ENCODE measurements at places on chromosomes 13 and 19.

GRCh38 chr19:39817888-39818561 is 15.9 kb downstream of the DYRK1B start:
- no peak for DNase-seq

DNA sequence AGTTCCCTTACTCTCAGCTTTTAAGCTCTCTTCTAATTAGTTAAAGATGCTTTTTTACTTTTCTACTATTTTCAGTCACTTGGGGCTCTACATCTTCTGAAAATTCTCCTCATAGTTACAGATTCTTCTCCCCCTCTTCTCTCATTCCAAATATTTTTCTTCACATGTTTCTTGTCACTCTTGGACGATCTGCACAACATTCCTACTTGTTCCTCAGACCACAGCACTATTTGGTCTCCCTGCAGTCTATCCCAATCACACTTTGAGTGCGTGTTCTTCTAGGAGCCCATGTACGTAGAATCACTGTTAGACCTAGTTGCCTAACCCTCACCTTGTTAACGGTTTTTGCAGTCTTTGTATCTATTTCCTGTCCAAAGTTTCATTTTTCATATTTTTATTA is 222.5 kb upstream of the SPRY2 start:
- DNase-seq, result no peak

GRCh38 chr13:42484386-42484785 is 89.6 kb upstream of the TNFSF11 start:
- no peak for DNase-seq

- DNase-seq, result no peak
Measured at GRCh38 chr13:53822136-53822535, 793.5 kb downstream of the OLFM4 start.

DNA sequence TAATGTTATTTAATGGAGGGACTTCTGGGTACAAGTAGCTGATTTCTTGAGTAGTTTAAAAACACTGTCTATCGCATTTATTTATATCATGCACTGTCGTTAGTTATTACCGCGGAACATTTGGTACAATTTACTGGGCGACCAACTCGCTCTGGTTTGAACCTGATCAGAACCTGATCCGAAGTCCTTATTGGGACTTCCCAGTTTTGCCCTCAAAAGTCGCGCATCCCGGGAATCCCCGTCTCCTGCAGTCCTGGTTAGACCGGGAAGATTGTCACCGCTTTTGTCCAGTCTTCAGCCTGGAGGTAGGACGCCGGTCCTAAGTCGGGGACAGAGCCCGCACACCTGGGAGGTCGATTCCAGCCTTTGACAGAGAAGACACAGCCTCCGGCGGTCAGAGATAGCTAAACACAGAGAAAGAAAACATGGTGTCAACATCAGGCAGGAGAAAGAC is 694 bp downstream of the CLN5 start:
- DNase-seq, result no peak

GRCh38 chr19:3632098-3632497 is 5.5 kb upstream of the CACTIN start:
- no peak for DNase-seq

DNA sequence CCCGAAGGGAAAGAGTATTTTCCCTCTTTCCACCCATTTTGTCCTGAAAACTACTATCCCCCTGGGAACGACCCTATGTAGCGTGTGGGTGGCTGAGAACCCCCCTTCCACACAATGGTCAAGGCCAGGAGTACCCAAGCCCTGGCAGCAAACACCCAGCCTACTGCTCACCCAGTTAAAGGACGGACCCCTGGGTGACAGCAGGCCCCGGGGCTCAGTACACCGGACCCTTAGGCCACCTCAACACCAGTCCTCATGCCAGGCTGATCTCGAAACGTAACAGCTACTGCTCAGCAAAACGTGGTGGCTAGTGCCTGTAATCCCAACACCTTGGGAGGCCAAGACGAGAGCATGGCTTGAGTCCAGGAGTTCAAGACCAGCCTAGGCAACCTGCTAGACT is 1.4 kb downstream of the ANKRD27 start:
- no peak for DNase-seq

DNA sequence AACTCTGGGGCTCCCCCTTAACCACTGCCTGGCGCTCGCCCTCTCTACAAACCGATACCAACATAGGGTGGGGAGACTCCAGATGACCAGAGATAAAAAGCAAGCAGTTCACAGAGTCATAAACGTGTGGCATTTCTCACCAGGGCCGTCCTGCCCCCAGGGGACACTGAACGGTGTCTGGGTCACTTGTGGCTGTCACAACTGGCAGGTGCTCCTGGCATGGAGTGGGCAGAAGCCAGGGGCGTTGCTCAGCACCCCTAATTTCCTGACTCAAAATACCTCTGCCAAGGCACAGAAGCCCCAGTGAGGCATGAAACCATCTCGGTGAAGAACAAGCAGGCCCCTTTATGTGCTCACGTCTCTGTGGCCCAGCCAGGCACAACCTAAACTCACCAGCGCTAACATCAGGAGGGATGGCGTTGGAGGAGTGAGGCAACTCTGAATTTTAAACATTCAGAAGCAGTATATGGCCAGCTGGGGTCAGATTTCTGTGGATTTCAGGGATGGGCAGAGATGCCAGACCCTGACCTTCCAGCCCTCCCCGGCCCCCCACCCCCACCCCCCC is 1.8 kb downstream of the PIP5K1C start:
- no peak for DNase-seq

DNA sequence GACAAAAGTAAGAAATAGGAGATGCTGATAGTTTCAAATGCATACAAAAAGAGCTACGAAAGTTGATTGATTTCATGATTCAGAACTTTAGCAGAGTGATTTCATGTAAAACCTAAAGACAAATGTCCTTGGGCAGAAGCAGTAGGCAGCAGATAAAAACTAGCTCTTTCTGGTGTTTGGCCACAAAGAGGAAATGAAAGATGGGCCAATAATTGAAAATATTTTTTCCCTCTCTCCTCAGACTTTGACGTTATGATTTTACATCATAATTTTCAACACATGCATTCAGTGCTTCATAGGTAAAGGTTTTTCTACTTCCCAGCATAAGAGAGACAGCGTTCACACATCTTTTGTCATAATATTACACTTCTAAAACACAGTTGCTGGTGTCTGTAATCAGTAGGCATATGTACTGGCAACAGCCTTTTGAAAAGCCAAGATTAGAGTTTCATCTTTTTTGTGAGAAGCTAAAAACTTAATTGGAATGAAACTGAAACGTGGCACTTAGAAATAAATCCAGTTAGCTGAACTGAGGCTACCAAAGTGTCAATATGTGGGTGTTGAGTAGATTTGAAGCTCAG is 9.3 kb downstream of the SCEL start:
- no peak for DNase-seq

- DNase-seq, result peak; percentile 96
Measured at GRCh38 chr19:21767065-21767800, at the start of gene ZNF100. TSS of gene ZNF100 (minus strand) at chr19:21767579. CDS start at chr19:21767429, 150 bp downstream.

DNA sequence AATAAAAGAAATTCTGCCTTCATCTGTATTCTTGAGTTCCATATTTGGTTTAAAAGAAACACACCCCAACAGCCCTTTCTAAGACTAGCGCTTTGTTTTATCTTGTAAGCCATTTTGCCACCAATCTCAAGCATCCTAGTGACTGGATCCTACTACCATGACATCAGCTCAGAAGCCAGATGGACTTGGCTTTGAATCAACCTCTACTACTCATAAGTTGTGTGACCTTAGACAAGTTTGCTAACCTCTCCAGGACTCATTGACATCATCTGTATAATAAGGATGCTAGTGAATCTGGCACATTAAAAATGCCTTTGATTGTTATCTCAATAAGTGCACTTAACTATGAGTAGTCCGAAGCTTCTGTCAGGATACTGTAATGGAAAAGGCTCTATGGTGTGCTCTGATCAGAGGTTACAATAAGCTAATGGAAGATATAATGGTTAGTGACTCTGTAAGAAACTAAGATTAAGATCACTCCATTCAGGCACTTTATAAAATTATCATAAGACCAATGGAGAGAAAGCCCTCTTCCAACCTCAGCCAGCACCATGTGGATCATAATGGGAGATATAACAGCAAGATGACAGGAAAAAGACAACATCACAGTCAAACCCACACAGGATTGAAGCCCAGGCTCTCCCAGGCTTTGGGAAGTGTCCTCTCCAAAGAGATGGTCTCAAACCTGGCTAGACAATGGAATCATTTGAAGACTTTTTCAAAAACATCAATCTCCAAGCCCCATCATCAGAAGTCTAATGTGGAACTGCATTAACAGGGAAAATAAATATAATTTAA is 180.6 kb upstream of the MIR17HG start:
- DNase-seq, result no peak

- DNase-seq, result no peak
Measured at GRCh38 chr13:97194479-97194878, 27.7 kb upstream of the MBNL2 start.

DNA sequence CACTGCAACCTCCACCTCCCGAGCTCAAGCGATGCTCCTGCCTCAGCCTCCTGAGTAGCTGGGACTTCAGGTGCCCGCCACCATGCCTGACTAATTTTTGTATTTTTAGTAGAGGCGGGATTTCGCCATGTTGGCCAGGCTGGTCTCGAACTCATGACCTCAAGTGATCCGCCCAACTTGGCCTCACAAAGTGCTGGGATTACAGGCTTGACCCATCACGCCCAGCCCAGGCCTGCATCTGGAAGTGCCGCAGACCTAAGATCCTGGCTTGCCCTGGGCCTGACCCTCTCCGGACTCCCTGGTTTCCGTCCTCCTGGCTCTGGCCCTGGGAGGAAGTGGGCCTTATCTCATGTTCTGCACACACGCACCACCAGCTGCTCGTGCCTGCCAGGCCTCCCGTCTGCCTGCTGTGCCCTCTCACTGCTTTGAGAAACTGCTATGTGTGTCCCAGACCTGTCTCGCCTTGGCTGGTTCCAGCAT is 4.7 kb upstream of the PTGIR start:
- no peak for DNase-seq

DNA sequence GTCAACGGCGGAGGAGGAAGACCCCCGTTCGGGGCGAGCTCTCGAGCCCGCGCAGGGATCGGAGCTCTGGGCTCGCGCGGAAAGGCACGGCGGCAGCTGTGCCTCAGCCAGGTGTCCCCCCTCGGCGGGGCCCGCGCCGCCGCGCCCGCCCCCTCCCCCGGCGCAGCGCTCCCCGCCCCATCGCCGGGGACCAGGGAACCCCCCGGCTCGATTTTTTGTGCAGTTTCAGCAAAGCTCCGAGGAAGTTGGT is 110.0 kb downstream of the KCNRG start:
- no peak for DNase-seq

DNA sequence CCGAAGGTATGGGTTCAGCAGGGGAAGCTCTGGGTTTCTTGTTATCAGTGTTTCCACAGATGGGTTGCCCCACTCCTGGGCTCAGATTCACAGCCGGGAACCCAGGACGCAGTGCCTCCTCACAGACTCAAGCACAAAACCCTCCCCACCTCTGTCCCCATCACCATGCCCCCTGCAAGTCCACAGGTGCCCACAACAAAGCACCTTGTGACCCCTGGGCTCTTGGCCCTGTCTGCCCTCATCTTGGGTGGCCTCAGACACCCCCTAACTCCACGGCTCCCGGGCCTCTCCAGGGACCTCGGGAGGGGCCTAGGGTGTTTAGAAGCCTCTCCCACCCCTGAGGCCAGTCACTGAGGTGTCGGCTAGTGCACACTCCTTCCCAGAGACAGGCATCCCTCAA is 231.7 kb downstream of the TUBA3C start:
- no peak for DNase-seq

DNA sequence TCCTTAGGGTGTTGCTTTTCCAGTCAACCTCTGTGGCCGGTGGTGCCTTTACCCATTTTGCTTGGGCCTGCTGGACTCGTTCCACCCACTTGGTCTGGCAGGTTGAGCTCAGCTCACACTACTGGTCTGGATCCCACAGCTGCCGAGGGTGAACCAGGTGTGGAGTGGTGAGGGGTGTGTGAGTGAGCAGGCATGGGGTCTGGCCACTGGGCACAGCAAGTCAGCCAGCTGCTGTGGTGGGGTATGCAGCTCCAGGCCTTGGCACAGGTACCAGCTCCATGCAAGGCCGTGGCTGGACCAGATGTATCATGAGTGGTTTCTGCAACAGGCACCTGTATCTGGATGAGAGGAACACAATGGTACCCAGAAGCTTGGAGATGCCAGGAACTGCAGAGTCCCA is 277.6 kb upstream of the KLHL1 start:
- DNase-seq, result no peak

DNA sequence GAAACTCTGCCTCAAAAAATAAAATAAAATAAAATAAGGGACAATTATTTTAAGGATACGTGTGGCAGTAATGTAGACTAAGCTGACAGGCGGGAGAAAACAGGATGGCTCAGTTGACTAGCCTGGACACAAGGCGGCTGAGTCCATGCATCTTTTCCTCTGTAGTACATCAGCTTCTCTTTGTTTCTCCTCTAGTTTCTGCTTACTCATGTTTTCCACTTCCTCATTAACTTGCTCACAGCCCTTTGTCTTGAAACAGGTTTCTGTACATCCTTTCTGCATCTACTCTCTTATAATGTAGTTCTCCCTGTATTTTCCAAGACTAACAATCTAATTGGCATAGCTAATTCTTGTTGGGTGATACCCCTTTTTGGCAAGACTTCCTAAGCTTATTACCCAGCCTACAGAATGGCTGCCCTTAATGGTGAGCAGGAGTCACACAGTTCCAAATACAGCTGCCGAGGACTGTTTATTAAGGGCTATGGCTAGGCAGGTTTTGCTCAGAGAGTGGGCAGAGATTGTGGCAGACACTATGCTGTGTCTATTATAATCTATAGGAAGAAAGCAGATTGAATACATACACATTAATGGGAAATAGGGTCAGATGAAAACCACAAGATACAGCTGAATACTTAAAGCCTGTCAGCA is 58.7 kb upstream of the KLF5 start:
- DNase-seq, result no peak

DNA sequence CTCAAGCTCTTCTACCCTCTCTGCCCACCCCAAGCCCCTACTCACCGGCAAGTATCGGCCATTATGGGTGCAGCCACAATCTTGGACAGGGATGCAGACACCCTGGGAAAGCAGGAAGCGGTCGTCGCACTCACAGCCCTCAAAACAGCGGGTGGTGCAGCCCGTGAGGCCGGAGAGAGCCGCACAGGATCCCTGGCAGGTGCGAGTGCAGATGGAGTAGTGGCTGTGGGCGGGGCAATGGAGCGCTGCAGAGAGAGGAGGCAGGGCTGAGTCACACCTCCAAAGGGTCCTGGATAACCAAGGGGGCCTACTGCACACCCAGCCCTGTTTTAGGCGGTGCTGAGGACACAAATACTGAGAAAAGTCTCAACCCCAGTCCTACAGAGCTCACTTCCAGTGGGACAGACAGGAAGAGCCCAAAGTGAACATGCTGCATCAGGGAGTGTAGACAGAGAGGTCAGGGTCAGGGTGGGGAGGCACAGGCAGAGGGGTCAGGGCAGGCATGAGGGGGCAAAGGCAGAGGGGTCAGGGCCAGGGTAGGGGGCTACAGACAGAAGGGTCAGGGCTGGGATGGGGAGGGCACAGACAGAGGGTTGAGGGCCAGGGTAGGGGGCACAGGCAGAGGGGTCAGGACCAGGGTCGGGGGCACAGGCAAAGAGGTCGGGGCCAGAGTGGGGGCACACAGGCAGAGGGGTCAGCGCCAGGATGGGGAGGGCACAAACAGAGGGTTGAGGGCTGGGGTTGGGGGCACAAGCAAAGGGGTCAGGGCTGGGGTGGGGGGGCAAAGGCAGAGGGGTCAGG is 24.2 kb upstream of the FBL start:
- peak; percentile 38 for DNase-seq

- no peak for DNase-seq
Measured at GRCh38 chr19:778910-779653, 18.2 kb upstream of the PTBP1 start.

Measured in NCI-H1105 (cell line).